ENCODE measurements at places on chromosomes 5 and 9. TPM values are rescaled to one million over a fixed set of nuclear protein-coding genes. Genes with fewer than 3 reads are reported as not detected.

EGR1 gene
- total RNA-seq, result 14.2 TPM

- no peaks in the 10 kb centered on the region for H3K27me3 ChIP-seq
- no peak overlapping the region for H3K27ac ChIP-seq
- H3K4me3 ChIP-seq, result no peak overlapping the region
- no peaks in the 10 kb centered on the region for H3K4me1 ChIP-seq
Observed at GRCh38 chr5:16028708-16029107, 150.9 kb downstream of the MARCHF11 start.

GBA2 gene
- 93.4 TPM for total RNA-seq

- H3K36me3 ChIP-seq, result no peaks in the 10 kb centered on the region
- H3K27ac ChIP-seq, result no peak overlapping the region
- no peak overlapping the region for H3K4me3 ChIP-seq
- H3K27me3 ChIP-seq, result peaks cover 11% of the 10 kb centered on the region
- H3K4me1 ChIP-seq, result no peaks in the 10 kb centered on the region
Observed at GRCh38 chr5:180304431-180305375, 12.8 kb upstream of the MAPK9 start.

- no peak overlapping the region for H3K4me3 ChIP-seq
- no peaks in the 10 kb centered on the region for H3K4me1 ChIP-seq
- H3K27me3 ChIP-seq, result no peaks in the 10 kb centered on the region
- H3K27ac ChIP-seq, result no peak overlapping the region
- no peak for DNase-seq
- H3K36me3 ChIP-seq, result peaks cover 73% of the 10 kb centered on the region
Observed at GRCh38 chr9:93635186-93636107, 59.1 kb downstream of the PHF2 start.

LCN2 gene
- not detected for total RNA-seq

- H3K4me1 ChIP-seq, result no peaks in the 10 kb centered on the region
- no peak overlapping the region for H3K4me3 ChIP-seq
- DNase-seq, result no peak
- H3K27ac ChIP-seq, result no peak overlapping the region
- H3K27me3 ChIP-seq, result peaks cover 6% of the 10 kb centered on the region
Observed at GRCh38 chr9:136021171-136021871, 60.1 kb upstream of the UBAC1 start.

GRCh38 chr5:91025956-91026355, 357.2 kb downstream of the ARRDC3 start:
- no peak for DNase-seq
- H3K36me3 ChIP-seq, result no peaks in the 10 kb centered on the region
- peaks cover 3% of the 10 kb centered on the region for H3K27me3 ChIP-seq
- no peak overlapping the region for H3K27ac ChIP-seq
- H3K4me3 ChIP-seq, result no peak overlapping the region

GRCh38 chr5:57032151-57032551, 80.2 kb upstream of the MIER3 start:
- H3K4me3 ChIP-seq, result no peak overlapping the region
- H3K27ac ChIP-seq, result no peak overlapping the region
- no peaks in the 10 kb centered on the region for H3K27me3 ChIP-seq
- peaks cover 35% of the 10 kb centered on the region for H3K4me1 ChIP-seq

GRCh38 chr9:115466756-115467155, 348.8 kb upstream of the TNC start:
- no peaks in the 10 kb centered on the region for H3K36me3 ChIP-seq
- no peaks in the 10 kb centered on the region for H3K4me1 ChIP-seq
- H3K4me3 ChIP-seq, result no peak overlapping the region
- no peak overlapping the region for H3K27ac ChIP-seq
- no peaks in the 10 kb centered on the region for H3K27me3 ChIP-seq
- DNase-seq, result no peak

HTR1A gene
- not detected for total RNA-seq

DNA sequence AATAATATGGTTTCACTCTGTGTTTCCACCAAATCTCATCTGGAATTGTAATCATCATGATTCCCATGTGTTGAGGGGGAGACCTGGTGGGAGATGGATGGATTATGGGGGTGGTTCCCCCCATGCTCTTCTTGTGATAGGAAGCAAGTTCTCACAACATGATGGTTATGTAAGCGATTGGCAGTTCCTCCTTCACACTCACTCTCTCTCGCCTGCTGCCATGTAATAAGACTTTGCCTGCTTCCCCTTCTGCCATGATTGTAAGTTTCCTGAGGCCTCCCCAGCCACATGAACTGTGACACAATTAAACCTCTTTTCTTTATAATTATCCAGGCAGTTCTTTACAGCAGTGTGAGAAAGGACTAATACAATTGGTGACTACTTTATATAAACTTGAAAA, 48.4 kb downstream of the PTBP3 start:
- H3K27ac ChIP-seq, result no peak overlapping the region
- no peaks in the 10 kb centered on the region for H3K27me3 ChIP-seq
- no peak for DNase-seq
- peaks cover 69% of the 10 kb centered on the region for H3K36me3 ChIP-seq
- H3K4me3 ChIP-seq, result no peak overlapping the region

GRCh38 chr5:141783005-141783946, 94.9 kb downstream of the PCDH1 start:
- DNase-seq, result no peak
- H3K4me1 ChIP-seq, result no peaks in the 10 kb centered on the region
- H3K4me3 ChIP-seq, result no peak overlapping the region
- H3K36me3 ChIP-seq, result no peaks in the 10 kb centered on the region
- no peak overlapping the region for H3K27ac ChIP-seq

NIM1K gene
- total RNA-seq, result 0.39 TPM

DNA sequence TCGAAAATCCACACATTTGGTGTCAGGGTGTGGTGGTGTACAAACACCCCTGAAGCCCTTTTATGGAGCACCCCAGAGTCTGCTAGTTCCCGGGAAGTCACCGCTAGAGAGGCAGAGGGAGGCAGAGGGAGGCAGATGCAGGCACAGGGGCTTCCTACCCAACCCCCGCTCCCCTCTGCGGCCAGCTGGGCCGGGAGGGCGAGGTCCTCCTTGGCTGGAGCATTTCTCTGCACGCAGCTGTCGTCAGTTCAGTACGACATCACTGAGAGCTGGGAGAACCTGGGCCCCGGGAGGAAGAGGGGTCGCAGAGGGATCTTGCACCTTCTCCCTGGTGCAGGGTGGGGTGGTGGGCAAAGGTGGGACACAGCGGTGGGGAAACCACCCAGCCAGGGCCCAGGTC, 15.8 kb upstream of the UBAC1 start:
- peaks cover 7% of the 10 kb centered on the region for H3K4me1 ChIP-seq
- H3K27me3 ChIP-seq, result peaks cover 22% of the 10 kb centered on the region
- H3K36me3 ChIP-seq, result no peaks in the 10 kb centered on the region
- DNase-seq, result no peak
- H3K27ac ChIP-seq, result no peak overlapping the region
- no peak overlapping the region for H3K4me3 ChIP-seq

DNA sequence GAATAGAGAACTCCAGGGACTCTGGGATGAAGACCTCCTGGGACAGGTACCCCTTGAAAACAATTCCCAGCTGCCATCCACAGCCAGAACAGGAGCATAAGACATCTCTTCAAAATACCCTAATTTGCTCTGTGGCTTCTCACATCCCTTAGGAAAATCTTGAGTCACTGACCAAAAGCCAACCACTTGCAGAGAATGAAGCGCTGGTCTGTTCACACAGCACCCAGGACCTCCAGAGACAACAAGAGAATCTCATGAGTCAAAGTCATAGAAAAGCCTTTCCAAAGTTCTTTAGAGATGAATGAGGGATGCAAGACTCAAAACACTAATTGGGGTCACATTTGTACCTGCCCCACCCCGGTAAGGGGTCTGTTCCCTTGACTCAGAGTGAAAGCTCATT, 210.6 kb downstream of the SEMA5A start:
- H3K4me3 ChIP-seq, result no peak overlapping the region
- H3K36me3 ChIP-seq, result no peaks in the 10 kb centered on the region
- DNase-seq, result no peak
- H3K27ac ChIP-seq, result no peak overlapping the region

GRCh38 chr9:137721479-137721878, 102.7 kb downstream of the EHMT1 start:
- H3K27me3 ChIP-seq, result no peaks in the 10 kb centered on the region
- no peak for DNase-seq
- peak overlapping the region; percentile 84 for H3K27ac ChIP-seq
- H3K4me1 ChIP-seq, result peaks cover 35% of the 10 kb centered on the region
- H3K4me3 ChIP-seq, result no peak overlapping the region

IL9 gene
- total RNA-seq, result not detected

MEGF9 gene
- 8.5 TPM for total RNA-seq

GRCh38 chr5:5220901-5221631, 80.9 kb downstream of the ADAMTS16 start:
- H3K4me1 ChIP-seq, result no peaks in the 10 kb centered on the region
- H3K4me3 ChIP-seq, result no peak overlapping the region
- DNase-seq, result no peak
- H3K27ac ChIP-seq, result no peak overlapping the region

SLC6A18 gene
- not detected for total RNA-seq

- DNase-seq, result no peak
- no peak overlapping the region for H3K4me3 ChIP-seq
- no peak overlapping the region for H3K27ac ChIP-seq
- H3K27me3 ChIP-seq, result no peaks in the 10 kb centered on the region
- no peaks in the 10 kb centered on the region for H3K4me1 ChIP-seq
- H3K36me3 ChIP-seq, result peaks cover 48% of the 10 kb centered on the region
Observed at GRCh38 chr9:131892162-131892707, 152.4 kb upstream of the RAPGEF1 start.

- no peak overlapping the region for H3K27ac ChIP-seq
- no peak overlapping the region for H3K4me3 ChIP-seq
- H3K4me1 ChIP-seq, result no peaks in the 10 kb centered on the region
Observed at GRCh38 chr5:170757182-170757601, 26.3 kb upstream of the GABRP start.

GRCh38 chr5:175842951-175843793, 28.2 kb upstream of the CPLX2 start:
- H3K4me1 ChIP-seq, result no peaks in the 10 kb centered on the region
- no peak overlapping the region for H3K27ac ChIP-seq
- H3K4me3 ChIP-seq, result no peak overlapping the region
- peaks cover 13% of the 10 kb centered on the region for H3K27me3 ChIP-seq
- no peak for DNase-seq

DNA sequence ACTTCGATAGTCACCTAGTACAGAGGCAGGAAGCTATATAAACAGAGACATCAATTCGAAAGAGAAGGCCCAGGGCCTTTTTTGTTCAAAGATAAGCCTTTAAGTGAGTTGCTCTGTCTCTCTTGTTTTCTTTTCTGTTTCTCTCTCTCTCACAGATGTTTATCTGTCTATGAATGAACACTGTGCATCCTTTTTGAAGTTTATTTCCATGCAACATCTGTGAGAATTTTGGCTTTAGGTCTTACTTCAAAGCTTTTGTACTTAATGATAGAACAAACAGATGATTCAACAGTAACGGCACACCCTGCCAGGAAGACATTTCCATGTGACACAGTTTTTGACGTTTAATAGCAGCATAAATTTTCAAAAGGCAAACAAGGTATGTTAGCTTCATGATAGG, 1413.1 kb upstream of the CDH6 start:
- H3K27ac ChIP-seq, result no peak overlapping the region
- no peak for DNase-seq
- H3K4me1 ChIP-seq, result no peaks in the 10 kb centered on the region
- no peaks in the 10 kb centered on the region for H3K36me3 ChIP-seq
- H3K27me3 ChIP-seq, result no peaks in the 10 kb centered on the region
- H3K4me3 ChIP-seq, result no peak overlapping the region

- H3K27me3 ChIP-seq, result no peaks in the 10 kb centered on the region
- H3K4me1 ChIP-seq, result no peaks in the 10 kb centered on the region
- H3K36me3 ChIP-seq, result peaks cover 72% of the 10 kb centered on the region
- no peak overlapping the region for H3K4me3 ChIP-seq
- H3K27ac ChIP-seq, result no peak overlapping the region
Observed at GRCh38 chr5:43648499-43649124, 45.6 kb downstream of the NNT start.

DNA sequence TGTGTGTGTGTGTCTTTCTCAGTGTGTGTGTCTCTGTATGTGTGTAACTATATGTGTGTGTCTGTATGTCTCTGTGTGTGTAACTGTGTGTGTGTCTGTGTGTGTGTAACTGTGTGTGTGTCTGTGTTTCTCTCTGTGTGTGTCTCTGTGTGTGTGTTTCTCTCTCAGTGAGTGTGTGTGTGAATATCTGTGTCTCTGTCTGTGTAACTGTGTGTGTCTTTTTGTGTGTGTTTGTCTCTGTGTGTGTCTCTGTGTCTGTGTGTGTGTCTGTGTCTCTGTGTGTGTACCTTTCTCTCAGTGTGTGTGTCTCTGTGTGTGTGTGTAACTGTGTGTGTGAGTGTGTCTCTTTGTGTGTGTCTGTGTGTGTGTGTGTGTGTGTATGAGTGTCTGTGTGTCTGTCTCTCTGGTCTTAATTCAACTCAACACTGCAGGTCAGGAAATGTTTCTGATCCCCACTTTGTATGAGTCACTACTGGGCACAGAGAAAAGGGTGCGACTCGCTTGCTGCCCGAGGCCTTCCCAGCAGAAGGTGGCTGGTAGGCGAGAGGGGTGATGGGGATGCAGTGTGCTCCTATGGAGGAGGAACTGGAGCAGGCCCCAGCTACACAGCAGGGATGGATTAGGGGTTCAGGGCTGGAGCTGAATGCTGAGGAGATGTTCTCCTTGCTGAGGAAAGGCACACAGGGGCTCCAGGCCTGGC, 52.1 kb downstream of the NSG2 start:
- H3K4me1 ChIP-seq, result no peaks in the 10 kb centered on the region
- H3K36me3 ChIP-seq, result no peaks in the 10 kb centered on the region
- H3K4me3 ChIP-seq, result no peak overlapping the region
- no peak overlapping the region for H3K27ac ChIP-seq
- no peak for DNase-seq

NRG2 gene
- not detected for total RNA-seq

- no peak overlapping the region for H3K4me3 ChIP-seq
- H3K4me1 ChIP-seq, result peaks cover 3% of the 10 kb centered on the region
- DNase-seq, result no peak
- peaks cover 49% of the 10 kb centered on the region for H3K27me3 ChIP-seq
Observed at GRCh38 chr9:117411547-117411946, 3.3 kb downstream of the ASTN2 start.

- peaks cover 6% of the 10 kb centered on the region for H3K4me1 ChIP-seq
- no peak overlapping the region for H3K27ac ChIP-seq
- H3K4me3 ChIP-seq, result no peak overlapping the region
- no peaks in the 10 kb centered on the region for H3K27me3 ChIP-seq
- no peaks in the 10 kb centered on the region for H3K36me3 ChIP-seq
- DNase-seq, result no peak
Observed at GRCh38 chr5:43437062-43437660, 25.0 kb upstream of the CCL28 start.

DNA sequence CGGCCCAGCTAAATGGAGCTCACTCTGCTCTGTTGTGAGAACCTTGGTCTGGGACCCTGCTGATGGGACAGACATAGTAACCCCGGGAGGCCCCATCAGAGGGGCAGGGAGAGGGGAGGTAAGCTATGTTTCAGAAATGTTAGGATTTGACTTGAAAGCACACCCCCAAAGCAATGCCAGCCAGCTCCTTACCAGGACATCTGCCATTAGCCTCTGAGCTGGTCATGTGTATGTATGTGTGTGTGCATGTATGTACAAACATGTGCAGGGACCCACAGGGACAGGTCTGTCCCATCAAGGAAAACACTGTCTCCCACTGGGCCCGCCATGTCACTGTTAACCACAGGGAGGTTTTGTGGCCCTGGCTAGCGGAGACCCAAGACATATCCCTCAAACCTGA, 14.5 kb downstream of the SLC22A4 start:
- no peaks in the 10 kb centered on the region for H3K4me1 ChIP-seq
- no peak overlapping the region for H3K4me3 ChIP-seq
- no peak overlapping the region for H3K27ac ChIP-seq
- H3K27me3 ChIP-seq, result no peaks in the 10 kb centered on the region

GRCh38 chr5:38532165-38532669, 24.2 kb downstream of the LIFR start:
- H3K27me3 ChIP-seq, result peaks cover 8% of the 10 kb centered on the region
- H3K4me3 ChIP-seq, result no peak overlapping the region
- no peak for DNase-seq
- H3K4me1 ChIP-seq, result peaks cover 12% of the 10 kb centered on the region
- H3K27ac ChIP-seq, result no peak overlapping the region
